ENCODE measurements at places on chromosomes 4 and X.

DNA sequence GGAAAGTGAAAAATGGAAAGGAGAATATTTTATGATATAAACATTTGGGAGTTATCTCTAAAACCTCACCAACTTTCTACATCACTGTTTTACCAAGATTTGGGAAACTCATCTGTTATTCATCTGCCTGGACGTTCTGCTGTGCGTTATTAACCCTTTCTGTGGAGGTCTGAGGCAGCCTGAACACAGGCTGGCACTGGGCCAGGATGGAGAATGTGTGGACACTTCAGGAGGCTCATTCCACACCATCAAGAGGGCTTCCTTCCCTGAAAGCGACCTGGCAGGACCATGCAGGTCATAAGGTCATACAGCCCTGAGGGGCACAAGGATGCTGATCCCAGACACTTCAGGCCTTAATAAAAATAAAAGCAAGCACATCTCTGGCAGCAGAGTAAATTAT, 31.2 kb upstream of the TMEM184C start:
- no peak for DNase-seq

- no peak for DNase-seq
Measured at GRCh38 chrX:108347800-108348199, 90.4 kb downstream of the COL4A6 start.

GRCh38 chr4:85610450-85610849, 135.5 kb downstream of the ARHGAP24 start:
- peak; percentile 6 for DNase-seq

GRCh38 chr4:184250795-184251669, 33.4 kb upstream of the ENPP6 start:
- DNase-seq, result peak; percentile 28

DNA sequence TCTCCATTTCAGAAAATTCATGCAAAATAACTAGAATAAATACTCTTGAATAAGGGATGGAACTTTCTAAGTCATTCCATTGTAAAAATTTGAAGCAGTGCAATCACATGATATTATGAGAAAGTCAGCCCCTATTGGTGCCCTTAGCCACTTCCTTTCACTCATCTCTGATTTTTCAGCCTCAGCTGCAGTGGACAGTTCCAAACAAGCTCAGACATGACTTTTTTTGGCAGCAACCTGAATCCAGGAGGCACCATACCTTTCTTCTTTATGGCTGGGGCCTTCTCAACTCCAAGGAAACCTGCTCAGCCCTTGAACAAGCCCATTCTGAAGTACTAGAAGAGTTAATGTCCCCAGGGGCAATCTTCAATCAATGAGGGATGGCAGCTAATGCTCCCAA, 40.5 kb downstream of the MAPK10 start:
- DNase-seq, result no peak

DNA sequence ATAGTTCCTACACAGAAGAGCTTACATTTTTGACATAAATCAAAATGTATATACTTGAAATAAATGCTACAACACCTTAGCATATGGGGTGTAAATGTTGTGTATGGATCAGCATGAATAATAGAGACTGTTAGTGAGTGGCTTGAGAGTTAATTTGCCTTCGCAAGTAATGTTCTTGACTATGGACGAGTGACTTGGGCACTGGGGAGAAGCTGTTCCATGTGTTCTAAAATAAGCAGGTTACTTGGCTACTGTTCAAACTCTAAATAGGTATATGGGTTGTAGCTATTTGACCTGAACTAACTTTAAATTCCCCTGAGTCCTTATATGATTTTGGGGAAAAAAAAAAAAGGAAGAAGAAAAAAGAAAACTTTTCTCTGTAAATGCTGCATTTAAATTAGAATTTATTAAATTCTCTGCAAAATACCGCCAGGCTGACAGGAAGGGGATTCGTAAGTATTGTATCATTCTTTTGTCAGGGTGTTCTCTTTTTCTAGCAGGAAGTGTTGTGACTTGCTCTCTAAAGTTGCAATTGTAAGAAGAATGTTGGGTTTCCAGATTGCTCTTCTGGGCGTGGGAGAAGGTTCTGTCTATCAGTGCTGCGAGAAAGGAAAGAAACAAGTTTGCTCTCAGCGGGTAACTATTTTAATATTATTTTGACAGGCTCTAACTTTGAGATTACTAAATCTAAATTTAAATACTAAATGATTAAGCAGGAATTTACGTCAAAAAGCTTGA, 32.2 kb downstream of the PLS3 start:
- DNase-seq, result no peak

- DNase-seq, result no peak
Measured at GRCh38 chr4:8221985-8222384, 22.9 kb downstream of the SH3TC1 start.

DNA sequence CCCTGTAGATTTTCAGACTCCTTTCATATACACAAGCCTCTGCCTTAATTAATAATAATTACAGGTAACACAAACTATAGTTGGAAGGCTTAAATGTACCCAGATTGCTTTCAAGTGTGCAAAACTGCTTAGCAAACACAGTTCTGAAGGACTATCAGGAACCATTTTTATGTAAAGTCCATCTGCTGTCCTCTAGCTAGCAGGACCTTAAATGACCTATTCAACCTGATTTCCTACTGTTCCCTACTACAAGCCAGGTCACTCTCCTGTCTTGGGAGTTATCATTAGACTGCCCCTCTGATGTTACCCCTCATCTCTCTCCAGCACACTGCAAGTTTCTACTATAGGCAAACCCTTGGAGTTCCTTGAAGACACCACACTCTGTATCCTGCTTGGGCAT, 157.3 kb downstream of the GBA3 start:
- no peak for DNase-seq

DNA sequence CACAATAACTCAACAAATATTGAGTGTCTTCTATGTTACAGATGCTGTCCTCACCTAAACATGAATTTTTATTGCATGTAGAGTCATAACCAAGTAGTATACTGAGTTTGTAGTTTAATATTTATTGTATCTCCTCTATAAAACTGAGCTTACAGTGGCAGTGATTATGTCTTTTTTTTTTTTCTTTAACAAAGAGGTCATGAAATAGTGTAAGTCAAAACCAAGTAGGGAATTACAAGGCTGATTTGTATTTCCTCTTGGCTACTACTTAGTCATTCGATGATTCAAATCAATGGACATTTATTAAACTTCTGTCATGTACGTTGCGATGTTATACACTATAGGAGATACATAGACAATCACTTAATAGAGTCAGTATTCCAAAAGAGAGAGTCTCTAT, 48.4 kb downstream of the IL15 start:
- no peak for DNase-seq

DNA sequence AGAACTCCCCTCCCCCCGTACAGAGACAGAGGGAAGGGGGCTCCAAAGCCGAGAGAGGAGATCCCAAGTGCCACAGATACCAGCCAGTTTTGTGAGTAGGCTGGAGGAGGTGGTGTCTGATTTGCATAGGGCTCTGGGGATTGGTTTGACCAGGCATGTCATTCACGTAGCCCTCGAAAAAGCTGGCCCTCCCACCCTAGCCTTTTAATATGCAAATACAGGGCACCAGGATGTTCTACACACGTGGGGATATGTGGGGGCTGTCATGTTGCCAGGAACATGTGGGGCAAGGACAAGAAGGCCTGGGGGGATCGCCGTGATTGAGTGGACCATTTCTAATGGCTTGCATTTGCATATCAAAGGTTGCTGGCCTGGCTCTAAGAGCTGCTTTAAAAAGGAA, 272.9 kb downstream of the PPP1R2C start:
- no peak for DNase-seq

DNA sequence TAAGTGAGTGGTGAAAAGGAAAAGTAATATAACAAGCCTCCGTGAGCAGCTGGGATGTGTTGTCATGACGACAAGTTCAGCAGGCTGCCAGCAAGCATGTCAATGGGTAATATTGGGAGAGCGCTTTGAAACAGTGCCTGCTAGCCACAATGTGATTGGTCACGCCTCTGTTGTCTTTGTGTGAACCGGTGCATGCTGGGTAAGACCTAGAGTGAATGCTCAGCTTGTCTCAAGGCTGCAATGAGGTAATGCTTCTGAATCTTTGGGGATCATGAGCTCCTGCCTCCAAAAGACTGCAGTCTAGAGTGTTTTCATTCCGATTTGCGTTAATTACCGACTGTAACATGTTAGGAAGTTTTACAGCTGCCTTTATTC, 54.9 kb downstream of the STOX2 start:
- no peak for DNase-seq

DNA sequence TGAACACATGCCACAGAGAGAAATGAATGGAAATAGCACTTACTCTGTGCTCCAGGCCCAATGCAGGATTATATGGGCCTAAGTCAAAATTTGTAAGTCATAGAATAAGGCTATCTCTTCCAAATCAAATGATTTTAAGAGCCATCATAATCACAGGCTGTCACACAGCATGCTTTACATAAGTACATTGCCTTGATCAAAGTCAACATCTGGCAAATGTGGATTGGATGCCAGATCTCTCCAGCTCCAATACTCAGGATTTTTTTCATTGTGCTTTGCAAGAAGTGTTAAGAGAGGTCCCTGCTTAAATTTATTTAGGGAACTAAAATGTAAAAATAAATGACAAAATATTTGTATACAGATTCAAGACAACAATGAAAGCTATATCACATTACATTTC, 299.9 kb downstream of the PRDM5 start:
- no peak for DNase-seq

GRCh38 chrX:55908661-55909212, 191.2 kb downstream of the RRAGB start:
- DNase-seq, result peak; percentile 5

DNA sequence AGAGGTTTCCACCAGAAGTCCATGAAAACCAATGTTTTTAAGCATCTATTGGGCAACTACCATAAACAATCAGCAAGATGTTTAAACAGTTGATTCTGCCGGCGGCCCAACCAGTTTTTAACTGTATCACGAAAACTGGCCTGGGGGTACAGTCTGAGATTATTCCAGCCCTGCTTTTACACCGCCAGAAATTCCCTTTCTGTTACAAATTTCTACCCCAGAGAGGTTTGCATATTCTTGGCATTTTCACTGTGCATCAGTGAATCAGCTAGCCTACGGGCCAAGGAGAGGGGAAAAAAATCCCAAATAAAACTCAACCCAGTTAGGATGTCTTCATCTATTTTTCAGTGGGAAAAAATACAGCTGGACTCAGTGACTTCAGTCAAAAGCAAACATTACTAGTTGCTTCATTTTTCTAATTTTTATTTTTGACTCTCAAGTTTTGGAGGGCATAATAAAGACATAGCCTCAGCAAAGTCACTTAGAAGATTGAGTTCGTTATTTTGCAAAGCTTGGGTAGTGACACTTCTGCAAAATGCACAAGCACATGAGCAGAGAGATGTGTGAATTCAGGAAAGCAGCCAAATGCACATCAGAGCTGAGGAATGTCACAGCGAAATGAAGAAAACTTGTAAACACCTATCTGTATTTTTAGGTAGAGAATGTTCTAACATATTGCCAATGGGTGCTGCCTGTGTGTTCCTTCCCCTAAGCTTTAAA, 167.8 kb upstream of the GK2 start:
- no peak for DNase-seq

- DNase-seq, result no peak
Measured at GRCh38 chr4:148265627-148266026, 176.6 kb downstream of the NR3C2 start.

DNA sequence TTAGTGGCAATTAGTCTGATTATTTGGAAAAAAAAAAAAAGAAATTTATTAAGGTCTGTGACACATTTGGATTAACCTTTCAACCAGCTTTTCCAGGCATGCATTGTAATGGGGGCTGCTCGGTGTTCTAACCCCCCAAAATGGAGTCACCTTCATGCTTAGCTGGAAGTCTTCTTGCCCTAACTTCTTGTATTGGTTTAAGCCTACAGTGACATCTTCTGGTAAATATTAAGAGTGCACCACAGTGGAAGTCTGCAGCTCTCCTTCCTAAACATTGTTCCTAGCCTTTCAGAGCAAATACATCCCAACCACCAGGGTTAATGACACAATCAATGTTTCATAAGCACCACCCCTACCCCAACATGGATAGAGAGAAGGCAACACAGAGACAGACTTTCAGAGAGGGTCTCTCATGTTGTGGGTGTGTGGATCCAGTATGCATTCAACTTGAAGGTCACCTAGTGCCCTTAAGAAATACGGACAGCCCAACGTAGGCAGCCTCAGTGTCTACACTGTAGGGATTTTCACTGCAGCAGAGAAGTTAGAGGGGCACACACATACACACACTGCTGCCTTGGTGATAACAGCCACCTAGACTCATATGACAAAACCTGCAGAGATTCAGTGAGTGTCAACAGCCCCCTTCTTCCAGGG, 142.9 kb upstream of the MBNL3 start:
- no peak for DNase-seq

- DNase-seq, result no peak
Measured at GRCh38 chr4:25129917-25130316, 30.3 kb downstream of the SEPSECS start.

DNA sequence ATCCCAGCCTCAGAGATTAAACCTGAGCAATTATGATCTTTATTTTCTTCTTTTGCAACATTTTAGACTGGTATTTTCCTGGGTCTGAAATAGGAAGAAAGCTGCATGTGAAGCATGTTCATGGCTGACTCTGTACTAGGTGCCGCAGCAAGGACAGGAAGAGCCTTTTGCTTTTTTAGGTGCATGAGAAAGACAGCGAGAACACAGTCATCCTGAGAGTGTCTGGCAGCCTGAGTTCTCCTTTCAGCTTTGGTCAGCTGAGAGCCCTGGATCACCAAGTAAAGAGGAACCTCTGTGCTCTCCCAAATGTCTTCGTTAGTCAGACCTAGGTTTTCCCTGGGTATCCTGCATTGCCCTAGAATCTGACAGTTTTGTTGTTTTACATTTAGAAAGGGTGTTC, 29.8 kb downstream of the FAM149A start:
- DNase-seq, result peak; percentile 12

GRCh38 chr4:123869286-123870215, 473.0 kb downstream of the SPRY1 start:
- DNase-seq, result no peak

DNA sequence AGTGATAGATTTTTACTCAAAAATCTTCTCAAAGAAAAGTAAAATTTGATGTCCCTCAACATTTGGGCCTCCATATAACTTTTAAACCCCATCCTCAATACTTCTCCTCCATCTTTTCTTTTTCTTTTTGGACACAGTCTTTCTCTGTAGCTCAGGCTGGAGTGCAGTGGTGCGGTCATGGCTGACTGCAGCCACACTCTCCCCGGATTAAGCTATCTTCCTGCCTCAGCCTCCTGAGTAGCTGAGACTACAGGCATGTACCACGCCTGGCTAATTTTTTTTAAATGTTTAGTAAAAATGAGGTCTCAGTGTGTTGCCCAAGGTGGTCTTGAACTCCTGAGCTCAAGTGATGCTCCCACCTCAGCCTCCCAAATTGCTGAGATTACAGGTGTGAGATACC, 33.1 kb downstream of the KDM6A start:
- DNase-seq, result no peak

Measured in activated CD4-positive, alpha-beta T cell treated with anti-CD3 and anti-CD28 coated beads for 48 hours (primary cell).